Aorta (tissue), 5 donors: ENCODE measurements at places on chromosomes 2 and 18. TPM values are rescaled to one million over a fixed set of nuclear protein-coding genes. Genes with fewer than 3 reads are reported as not detected.

The TBR1 gene
- total RNA-seq, result not detected

The SIX2 gene
- total RNA-seq, result 6.0 TPM

The FAP gene
- 28.6 TPM for total RNA-seq

DNA sequence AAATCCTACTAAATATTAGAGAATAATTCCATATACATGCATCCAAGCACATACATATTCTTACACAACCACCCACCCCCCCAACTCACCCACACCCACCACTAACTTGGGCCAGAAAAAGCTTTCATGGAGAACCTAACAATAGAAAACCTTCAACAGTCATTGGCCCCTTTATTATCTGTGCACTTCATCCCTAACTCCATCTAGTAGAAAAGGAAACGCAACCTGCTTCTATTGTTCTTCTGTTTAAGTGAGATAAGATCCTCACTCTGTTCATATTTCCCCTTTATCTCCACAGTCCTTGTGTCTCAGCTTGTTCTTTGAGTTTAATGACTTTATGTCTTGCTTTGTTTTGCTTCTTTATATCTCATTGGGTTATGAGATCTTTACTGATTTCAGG, 1740.2 kb upstream of the CELF4 start:
- no peaks in the 10 kb centered on the region for H3K4me1 ChIP-seq
- H3K4me3 ChIP-seq, result no peak overlapping the region
- no peak for DNase-seq

DNA sequence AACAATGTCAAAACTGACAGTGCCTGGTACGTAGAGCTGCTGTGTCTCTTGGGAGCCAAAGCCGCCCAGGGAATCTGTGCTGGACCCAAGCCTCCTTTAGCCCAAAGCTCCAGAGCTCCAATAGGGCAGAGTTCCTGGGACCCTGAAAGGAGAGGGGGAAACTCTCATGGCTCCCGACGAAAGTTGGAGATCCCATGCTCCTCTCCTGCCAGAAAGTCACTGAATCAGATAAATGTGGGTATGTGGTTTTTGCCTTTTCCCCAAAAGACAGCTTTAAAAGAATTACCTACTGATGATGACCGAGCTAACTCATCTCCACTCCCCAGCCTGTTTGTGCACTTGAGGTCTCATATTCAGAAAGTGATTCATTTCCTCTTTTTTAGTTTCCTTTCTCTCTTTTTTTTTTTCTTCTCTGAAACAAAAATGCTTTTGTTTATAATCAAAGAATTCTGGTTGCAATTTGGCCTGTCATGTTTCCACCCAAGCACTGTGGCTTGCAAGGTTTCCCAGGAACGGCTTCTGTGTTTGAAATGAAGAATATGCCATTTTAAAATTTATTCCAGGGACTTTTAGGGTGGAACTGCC, 14.1 kb upstream of the PMAIP1 start:
- no peaks in the 10 kb centered on the region for H3K27me3 ChIP-seq
- no peak overlapping the region for H3K27ac ChIP-seq
- no peaks in the 10 kb centered on the region for H3K36me3 ChIP-seq

DNA sequence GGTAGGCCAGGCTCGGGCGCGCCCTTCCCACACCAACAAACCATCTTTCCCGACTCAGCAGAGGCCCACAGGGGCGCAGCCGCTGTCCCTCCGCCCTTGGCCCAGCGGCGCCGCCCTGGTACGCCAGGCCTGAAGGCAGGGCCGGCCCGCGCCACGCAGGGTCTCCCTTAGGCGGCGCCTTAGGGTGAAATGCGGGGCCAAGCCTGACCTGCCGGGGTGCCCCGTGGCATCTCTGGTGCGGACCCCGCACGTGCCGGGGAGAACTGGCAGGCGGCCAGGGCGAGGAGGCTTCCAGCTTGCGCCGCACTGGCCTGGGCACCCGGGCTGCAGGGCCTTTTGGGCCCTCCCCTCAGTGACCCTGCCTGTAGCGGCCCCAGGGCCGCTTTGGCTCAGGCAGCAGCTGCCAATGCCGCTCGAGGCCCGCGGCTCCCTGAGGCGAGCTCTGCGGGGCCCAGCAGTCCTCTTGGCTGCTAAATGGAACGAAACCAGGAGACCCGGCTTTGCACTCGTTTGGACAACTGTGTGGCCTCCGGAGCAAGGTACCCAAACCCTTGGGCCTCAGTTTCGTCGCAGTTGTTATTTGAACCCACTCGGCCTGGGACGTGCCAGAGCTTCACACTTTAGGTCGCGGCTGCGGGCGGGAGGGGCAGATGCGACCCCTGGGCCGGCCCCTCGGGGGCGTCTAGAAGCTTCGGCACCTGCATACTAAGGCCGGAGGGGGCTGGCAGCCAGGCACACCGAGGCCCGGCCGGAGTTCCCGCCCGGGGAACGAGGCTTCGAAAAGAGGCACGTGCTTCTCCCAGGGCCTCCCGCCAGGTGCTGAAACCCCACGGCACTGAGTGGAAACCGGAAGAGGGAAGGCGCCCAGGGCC, 8.5 kb downstream of the OTX1 start:
- peak; percentile 76 for DNase-seq
- H3K4me1 ChIP-seq, result no peaks in the 10 kb centered on the region
- peaks cover 6% of the 10 kb centered on the region for H3K27me3 ChIP-seq
- no peak overlapping the region for H3K4me3 ChIP-seq

- no peaks in the 10 kb centered on the region for H3K36me3 ChIP-seq
- no peak for DNase-seq
- H3K27me3 ChIP-seq, result no peaks in the 10 kb centered on the region
- H3K27ac ChIP-seq, result no peak overlapping the region
Measured at GRCh38 chr2:95343429-95344214, 46.5 kb downstream of the KCNIP3 start.

- no peaks in the 10 kb centered on the region for H3K4me1 ChIP-seq
- H3K4me3 ChIP-seq, result no peak overlapping the region
Measured at GRCh38 chr2:141522048-141522447, 608.8 kb downstream of the LRP1B start.

DNA sequence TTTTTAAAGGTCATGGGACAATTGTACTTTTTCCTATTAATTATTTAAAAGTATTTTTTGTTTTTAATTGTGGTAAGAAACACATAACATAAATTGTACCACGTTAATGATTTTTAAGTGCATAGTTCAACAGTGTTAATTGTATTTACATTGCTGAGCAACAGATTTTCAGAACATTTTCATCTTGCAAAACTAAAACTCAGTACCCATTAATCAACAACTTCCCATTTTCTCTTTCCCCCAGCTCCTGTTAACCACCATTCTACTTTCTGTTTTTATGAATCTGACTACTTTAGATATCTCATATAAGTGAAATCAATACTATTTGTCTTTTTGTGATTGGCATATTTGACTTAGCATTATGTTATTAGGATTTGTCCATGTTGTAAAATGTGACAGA, 483.9 kb upstream of the ZNF804A start:
- H3K4me3 ChIP-seq, result no peak overlapping the region
- H3K36me3 ChIP-seq, result no peaks in the 10 kb centered on the region
- no peaks in the 10 kb centered on the region for H3K4me1 ChIP-seq
- no peak for DNase-seq

DNA sequence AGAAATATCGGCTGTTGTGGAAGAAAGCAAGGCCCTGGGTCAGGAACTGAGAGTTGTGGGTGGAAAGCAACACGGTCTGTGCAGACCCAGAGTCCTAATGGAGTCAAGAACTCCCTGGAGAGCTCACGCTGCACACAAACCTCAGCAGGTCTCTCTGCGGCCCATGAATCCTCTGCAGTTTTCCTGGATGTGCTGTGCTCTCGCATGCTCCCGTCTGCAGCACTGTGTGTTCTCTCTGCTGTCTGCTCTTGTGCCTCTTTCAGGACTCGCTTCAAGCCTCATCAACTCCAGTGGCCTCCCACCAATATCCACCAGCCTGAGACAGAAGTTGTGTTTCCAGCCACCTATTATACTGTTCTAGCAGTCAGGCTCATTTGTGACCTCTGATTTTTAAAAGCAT, 24.3 kb downstream of the RNU4ATAC start:
- no peaks in the 10 kb centered on the region for H3K36me3 ChIP-seq
- H3K4me3 ChIP-seq, result no peak overlapping the region
- H3K4me1 ChIP-seq, result peaks cover 3% of the 10 kb centered on the region
- no peaks in the 10 kb centered on the region for H3K27me3 ChIP-seq

GRCh38 chr2:237309011-237309410, 105.0 kb downstream of the COL6A3 start:
- H3K4me1 ChIP-seq, result no peaks in the 10 kb centered on the region
- H3K4me3 ChIP-seq, result no peak overlapping the region
- H3K27me3 ChIP-seq, result no peaks in the 10 kb centered on the region
- H3K36me3 ChIP-seq, result no peaks in the 10 kb centered on the region
- no peak overlapping the region for H3K27ac ChIP-seq
- DNase-seq, result no peak
